ENCODE measurements at places on chromosomes 5 and 9.
A peak's percentile ranks its signal among the peaks of the same experiment; 100 is the strongest.

DNA sequence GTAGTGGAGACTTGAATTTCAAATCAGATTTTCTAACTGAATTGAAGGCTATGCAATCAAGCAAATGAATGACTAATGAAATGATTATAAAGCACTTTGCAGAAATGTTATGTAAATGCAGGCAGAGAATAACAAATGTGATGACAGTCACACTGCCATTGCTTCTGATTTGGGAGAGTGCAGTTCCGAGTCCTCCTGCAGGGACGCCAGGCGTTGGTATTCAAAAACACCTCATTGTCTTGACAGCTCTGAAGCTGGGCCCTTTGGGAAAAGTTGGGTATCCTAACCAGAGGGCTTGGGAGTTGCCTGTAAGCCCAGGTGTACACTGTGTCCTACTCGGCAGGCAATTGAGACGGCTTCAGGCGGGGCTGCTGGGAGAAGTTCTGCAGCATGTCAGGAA is 57.9 kb downstream of the C5orf15 start:
- DNase-seq: no peak

GRCh38 chr9:124238546-124239140 is 19.1 kb upstream of the NEK6 start:
- peak; percentile 32 for DNase-seq

DNA sequence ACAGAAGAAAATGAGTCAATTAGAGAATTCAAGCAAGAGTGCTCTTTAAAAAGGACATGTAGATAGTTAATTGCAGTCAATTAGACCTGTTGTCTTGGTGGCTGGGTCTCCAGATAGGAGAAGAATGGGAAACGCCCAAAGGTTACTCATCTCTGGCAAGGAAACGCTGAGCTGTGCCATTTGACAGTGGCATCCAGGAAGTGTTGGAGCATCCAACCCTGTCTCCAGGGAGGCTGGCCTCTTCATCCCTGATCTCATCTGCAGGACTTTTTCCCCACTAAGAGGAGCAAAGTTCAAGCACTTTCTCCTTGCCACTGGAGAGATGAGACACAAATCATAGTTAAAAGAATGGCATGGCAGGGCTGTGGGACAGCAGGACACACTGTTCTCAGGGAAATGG is 111.7 kb upstream of the MSX2 start:
- no peak for DNase-seq

GRCh38 chr5:124729720-124730359 is 16.6 kb downstream of the ZNF608 start:
- DNase-seq: no peak

DNA sequence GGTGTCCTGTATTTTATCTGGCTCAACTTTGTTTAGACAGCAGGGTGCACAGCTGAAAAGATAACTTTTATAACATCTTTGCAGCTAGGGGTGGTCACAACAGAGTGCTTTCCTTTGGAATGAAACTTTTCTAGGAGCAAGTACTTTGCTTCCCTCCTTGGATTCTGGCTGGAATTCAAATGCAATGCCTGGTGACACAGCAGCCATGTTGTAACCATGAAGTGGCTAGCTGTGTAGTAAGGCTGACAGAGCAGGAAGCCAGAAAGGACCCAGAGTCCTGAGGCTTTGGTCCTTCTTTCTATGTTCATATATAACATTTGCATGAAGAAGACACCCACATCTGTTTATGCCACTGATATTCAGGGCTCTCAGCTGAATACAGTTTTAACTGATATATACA is 48.1 kb downstream of the TENT4A start:
- DNase-seq: no peak

GRCh38 chr5:178211095-178212048 is 7.0 kb downstream of the HNRNPAB start:
- no peak for DNase-seq

GRCh38 chr9:4985386-4986266 is 554 bp downstream of the JAK2 start:
- DNase-seq: peak; percentile 39

GRCh38 chr5:131533836-131534235 is 101.2 kb downstream of the RAPGEF6 start:
- no peak for DNase-seq

- DNase-seq: no peak
These were observed 18.0 kb downstream of the MTRR start for GRCh38 chr5:7886849-7887475.

- no peak for DNase-seq
These were observed 1.6 kb downstream of the ZNF366 start for GRCh38 chr5:72505539-72506157.

DNA sequence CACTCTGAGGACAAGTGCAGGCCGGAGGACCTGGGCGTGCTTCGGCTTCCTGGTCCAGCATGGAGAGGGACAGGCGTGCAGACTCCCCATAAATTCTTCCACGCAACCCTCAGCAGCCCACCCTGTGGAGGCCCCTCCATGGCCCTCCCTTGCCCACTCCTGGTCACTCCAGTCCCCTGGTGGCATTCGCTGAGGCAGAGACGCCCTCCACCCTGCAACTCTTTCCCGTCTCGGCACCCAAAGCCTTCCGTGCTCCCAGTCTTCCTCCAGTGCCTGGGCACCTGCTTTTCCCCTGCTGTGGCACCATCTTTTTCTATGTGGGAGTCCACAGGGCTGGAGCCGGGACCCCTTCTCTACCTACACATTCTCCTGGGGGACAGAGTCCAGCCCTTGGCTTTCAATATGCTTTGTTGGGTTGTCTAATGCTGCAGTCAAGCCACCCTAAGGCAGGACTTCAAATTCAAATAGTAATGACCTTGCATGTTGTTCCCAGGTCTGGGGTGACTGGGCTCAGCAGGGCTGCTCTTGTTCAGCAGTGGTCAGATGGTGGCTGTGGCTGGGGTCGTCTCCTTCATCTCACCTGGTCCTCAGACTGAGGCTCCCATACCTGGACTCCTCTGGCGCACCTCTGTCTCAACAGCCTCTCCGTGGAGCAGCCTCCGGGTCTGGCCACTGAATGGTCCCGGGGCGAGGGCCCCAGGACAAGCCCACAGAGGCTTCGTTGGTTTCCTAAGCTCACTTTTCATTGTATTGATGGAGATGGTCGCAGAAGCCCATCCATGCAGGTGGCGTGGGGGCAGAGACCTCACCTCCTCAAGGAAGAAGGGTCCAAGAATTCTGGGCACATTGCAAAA is 15.2 kb downstream of the MRPL36 start:
- no peak for DNase-seq

DNA sequence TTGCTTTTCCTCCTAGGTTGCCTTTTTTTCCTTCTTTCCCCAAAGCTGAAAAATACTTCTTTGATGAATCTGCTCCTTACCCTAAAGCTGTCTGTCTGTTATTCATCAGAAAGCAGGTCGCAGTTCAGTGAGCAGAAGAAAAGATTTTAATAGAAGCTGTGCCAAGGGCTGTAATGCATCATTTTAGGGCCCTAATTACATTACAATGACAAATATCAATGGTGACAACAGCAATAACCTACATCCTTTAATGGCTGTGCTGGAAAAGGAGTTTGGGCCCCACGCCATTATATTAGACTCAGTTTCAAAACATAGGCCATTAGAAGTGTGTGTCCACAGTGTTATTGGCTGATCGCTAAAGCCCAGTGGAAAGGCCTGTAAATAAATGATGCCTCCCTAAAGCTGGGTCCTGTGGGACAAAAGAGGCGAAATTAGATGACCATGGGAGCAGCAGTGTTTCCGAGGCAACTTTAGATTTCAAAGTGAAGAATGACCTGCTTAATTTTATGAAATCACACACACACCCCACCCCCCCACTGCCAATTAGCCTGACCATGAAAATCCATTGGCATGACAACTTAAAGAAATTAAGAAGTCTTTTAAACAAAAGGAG is 38.4 kb downstream of the TLE4 start:
- DNase-seq: no peak

GRCh38 chr5:169999621-170000020 is 19.3 kb upstream of the INSYN2B start:
- no peak for DNase-seq

DNA sequence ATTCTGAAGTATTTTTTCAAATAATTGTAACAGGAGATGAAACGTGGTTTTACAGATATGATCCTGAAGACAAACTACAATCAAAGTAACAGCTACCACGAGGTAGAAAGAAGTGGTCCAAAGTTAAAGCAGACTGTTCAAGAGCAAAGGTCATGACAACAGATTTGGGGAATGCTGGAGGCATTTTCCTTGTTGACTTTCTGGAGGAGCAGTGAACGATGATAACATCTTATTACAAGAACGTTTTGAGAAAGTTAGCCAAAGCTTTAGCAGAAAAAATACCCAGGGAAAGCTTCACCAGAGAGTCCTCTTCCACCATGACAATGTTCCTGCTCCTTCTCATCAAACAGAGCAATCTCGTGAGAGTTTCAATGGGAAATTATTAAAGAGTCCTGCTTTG is 145.4 kb upstream of the NREP start:
- no peak for DNase-seq

GRCh38 chr5:124867137-124867704 is 120.8 kb upstream of the ZNF608 start:
- no peak for DNase-seq

All from activated CD8-positive, alpha-beta T cell treated with anti-CD3 and anti-CD28 coated beads for 36 hours (primary cell).